Endothelial cell (in vitro differentiated cells): ENCODE measurements at places on chromosomes 5 and 9.

DNA sequence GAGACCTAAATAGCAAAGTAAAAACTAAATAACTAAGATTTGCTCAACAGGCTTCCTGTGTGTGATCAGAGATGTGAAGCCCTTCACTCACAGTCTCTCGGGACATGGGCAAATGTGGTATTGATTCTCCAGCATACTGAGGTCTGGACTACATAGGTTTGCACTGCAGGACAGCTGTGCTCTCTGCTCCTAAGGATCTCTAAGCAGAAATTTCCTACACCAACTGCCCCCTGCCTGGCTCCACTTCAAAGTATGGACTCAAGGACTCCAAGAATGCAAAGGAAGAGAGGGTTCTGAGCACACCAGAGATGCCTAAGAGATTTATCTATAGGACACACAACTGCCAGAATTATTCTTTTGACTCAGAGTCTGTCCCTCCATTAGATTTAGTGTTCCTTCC is 487.2 kb downstream of the SEMA5A start:
- DNase-seq = no peak

- DNase-seq = no peak
Measured at GRCh38 chr5:76765249-76765648, 49.3 kb downstream of the F2R start.

GRCh38 chr9:121636341-121636865 is 15.0 kb upstream of the DAB2IP start:
- DNase-seq = peak; percentile 53

- DNase-seq = peak; percentile 52
Measured at GRCh38 chr5:76691467-76692273, 24.3 kb upstream of the F2R start.

DNA sequence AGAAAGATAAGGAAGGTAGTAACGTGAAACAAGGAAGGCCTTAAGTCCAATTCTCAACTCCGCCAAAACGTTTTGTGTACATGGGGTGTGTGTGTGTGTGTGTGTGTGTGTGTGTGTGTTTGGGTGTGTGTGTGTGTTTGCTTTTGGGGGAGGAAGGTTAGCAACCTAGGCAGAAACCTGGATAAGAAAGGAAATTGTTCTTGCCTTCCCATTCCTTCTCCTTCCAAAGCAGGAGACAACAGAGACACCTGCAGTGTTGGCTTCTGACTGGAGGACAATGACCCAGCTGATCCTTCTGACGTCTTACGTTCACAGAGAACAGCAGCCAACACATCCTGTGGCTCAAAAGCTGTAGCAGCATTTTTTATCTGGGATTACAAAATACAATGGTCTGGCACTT is 4.1 kb upstream of the CCNG1 start:
- no peak for DNase-seq

DNA sequence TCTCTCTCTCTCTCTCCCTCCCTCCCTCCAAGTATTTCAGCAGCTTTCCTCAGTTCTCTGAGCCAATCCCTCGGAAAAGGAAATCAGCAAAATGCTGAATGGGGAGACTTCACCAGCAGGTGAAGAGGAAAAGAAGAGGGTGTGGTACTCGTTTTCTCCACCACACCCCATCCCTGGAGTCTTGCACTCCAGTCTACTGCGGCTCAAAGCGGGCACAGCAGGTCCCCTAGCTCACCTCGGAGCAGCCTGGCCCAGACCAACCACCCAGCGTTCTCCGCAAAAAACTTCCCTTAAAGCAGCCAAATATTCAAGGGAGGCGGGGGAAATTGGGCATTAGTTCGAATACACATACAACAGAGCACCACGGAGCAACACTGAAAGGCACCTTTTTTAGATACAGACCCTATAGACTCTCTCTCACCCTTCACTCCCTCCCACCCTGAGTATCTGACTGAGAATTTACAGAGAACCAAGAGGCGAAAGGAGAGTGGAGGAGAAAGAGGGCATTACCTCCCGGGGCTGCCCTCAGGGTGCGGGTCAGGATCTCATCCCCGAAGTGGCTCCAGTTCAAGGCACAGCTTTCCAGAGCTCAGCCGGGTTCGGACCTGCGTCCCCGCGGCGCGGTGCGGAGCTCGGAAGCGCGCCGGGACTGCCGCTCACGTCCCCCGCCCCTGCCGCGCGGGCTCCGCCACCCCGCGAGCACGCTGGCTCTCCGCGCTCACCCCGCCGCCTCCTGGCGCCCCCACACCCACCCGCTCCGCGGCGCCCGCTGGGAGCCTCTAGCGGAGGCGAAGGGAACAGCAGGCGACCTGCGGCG is 1638.5 kb upstream of the C9orf72 start:
- DNase-seq = peak; percentile 86

DNA sequence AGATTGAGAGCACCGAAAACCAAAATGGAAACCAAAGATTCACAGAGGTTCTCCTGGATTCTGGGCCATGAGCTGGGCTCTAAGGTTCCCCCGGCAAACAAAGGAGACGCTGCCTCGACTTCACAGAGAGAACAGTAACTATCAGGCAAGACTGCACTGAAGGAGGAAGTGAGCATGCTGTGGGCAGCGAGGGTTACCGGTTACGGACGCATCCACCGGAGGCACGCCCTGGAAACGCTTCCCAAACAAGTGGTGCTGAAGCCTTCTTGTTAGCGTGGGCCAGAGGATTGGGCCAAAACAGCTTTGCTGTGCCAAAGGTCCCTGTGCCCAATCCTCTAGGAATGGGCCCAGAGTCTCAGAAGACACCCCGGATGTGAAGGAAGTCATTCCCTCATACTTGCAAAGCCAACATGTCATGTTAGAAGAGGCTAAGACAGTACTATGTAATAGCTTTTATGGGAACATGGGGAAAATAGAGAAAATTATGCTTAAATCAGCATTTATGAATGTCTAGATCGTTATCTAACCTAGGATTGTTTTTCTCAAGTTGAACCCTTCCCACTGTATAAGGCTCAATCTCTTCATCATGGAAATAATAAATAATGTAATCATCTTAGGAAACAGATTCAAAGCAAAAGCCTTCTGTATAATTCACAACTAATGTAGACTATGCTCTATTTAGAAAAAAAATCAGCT is 145.4 kb downstream of the GABBR2 start:
- no peak for DNase-seq

- DNase-seq = no peak
Measured at GRCh38 chr5:72508241-72509170, 1.3 kb upstream of the ZNF366 start.

DNA sequence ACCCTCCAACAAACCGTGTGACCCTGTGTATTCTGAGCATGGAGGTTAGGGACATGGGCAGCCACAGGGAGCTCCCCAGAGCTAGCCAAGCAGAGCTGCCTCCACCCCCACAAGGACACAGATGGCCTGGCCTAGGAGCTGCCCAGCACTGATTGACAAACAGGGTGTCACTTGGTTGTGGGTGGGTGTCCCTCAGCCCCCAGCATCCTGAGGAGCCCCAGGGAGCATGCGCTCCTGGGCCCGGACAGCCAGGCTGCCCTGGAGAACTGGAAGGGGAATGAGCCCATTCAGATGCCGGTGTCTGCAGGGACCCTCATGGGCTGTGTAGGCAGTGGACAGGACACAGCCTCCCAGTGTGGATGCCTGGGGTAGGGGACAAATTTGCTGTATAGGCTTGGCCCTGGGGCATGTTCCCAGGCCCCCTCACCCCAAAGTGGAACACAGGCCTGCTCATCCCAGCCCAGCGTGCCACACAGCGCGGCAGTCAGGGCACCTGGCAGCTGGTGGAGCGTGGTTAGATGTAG is 124.8 kb upstream of the LMX1B start:
- no peak for DNase-seq

DNA sequence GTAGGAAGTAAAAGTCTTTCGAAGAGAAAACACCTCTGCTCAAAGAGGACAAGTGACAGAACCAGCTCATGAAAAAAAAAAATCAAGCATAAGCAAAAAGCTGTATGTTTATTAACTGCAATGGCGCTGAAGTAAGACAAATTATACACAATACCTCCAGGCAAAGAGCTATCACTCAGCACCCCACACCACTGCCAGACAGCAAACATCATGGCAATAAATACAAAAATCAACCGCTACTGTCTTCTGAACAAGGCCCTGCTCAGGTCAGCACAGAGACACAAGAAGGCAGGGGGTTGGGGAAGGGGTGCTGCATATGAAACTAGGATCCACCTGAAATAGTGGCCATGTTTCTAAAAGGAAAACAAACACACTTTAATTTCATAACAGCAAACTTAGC is 50.4 kb downstream of the MAPKAP1 start:
- no peak for DNase-seq

GRCh38 chr5:132754947-132755346 is 7.7 kb downstream of the CCNI2 start:
- DNase-seq = peak; percentile 24

DNA sequence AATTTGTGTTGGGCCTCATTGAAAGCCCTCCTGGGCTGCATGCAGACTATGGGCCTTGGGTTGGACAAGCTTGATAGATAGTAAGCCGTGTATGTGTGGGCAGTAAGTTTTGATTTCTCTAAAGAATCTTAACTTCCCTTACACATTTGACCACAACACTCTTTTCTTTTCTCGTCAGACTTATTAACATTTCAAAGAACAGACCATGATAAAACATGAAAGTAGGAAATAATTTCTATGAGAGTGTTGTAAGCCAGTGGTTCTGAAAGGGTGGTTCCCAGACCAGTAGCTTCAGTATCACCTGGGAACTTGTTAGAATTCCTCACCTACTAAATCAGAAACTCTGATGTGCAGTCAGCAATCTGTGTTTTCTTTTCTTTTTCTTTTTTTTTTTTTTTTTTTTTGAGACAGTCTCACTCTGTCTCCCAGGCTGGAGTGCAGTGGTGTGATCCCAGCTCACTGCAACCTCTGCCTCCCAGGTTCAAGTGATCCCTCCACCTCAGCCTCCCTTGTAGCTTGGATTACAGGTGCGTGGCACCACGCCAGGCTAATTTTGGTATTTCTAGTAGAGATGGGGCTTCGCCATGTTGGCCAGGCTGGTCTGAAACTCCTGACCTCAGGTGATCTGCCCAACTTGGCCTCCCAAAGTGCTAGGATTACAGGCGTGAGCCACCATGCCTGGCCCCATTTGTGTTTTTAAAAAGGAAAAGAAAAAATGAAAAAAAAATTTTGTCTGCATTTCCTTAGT is 20.0 kb upstream of the GCNT1 start:
- no peak for DNase-seq

DNA sequence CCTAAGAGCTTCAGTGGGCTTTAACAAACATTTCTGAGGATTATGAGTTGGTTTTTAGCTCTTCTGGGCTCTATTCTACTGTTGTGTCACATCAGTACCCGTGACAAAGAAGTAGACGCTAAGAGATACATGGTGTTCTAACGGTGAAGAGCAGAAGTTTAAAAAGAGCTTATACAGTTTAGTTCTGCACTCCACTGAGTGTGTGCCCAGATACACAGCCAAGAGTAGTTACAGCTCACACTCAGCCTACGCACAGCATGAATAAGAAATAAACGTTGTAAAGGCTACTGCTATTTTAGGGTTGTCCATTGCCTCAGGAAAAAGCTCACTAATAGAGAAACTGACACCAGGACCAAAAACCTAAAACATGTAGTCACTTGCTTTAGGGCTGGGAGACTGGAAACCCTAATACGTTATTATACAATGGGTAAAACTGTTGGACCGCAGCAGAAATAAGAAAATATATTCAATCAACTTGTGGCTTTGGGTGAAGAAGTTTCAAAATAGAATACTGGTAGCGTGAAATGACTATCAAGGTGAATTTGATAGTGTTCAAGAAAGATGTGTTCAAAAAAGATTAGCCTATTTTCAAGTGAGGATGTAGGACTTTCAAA is 34.7 kb downstream of the PSIP1 start:
- no peak for DNase-seq

DNA sequence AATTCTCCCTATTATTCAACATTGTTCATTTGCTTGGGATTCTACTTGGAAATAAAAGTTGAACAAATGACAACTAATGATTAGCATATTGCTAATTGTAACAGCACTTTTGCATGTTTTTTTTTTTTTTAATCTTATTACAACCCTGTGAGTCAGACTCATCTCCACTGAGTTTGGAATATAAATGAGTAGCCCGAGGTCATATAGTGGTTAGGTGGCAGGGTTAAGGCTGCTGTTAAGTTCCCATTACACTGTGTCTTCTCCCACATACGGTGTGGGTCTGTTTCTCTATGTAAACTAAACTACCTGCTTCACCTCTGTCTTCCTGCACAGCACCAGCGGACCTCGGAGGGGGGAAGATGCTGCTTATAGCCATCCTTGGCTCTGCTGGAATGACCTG is 92.4 kb downstream of the EQTN start:
- DNase-seq = no peak

- DNase-seq = no peak
Measured at GRCh38 chr5:35660451-35660850, 42.8 kb downstream of the SPEF2 start.

GRCh38 chr9:126417043-126417442 is 90.4 kb downstream of the MVB12B start:
- DNase-seq = no peak

- DNase-seq = no peak
Measured at GRCh38 chr9:26813247-26813646, 79.4 kb downstream of the CAAP1 start.

DNA sequence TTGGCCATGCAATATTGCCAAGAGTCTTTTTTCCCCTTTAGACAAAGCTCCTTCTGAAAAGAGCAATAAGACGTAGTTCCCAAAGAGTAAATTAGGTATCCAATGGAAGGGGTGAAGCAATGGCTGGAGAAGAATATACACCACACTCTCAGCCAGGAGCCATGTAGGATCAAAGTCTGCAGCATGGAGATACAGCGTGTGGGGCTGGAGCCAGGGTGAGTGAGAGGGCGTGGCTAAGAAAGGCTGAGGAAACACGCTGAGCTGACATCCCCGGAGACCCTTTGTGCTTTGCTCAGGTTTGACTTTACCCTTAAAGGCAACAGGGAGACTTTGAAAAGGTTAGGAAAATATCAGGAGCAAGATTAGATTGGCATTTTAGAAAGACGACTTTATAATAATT is 87.1 kb upstream of the ELL2 start:
- no peak for DNase-seq

DNA sequence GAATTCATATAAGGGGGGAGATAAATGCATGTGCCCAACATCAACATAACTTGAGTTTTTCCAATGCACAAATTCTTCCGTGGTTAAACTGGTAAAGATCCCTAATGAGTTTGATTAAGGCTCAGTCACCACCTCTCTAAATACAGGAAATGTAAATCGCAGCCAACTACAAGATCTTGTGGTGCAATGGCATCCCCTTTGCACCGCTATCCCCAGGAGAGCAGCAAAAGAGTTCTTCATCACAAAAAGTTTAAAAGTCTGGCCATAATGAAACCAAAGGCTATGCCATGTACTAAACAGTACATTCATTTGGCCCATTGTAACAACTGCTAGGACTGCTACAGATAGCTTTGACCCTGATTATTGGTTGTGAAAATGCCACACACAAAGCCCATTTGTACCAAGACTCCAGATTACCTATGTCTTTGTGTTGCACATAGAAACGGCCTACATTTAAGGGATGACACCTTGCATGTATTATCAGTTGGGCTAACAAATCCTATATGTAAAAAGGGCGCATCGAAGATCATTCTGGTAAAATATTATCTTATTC is 44.5 kb downstream of the ZNF608 start:
- DNase-seq = no peak
